ENCODE measurements at places on chromosomes 7 and 10.

- DNase-seq, result peak; percentile 58
Measured at GRCh38 chr7:16891338-16891737, 9.6 kb upstream of the AGR3 start.

- DNase-seq, result no peak
Measured at GRCh38 chr7:74083928-74084721, 521 bp downstream of the LIMK1 start.

- DNase-seq, result peak; percentile 88
Measured at GRCh38 chr7:67518580-67518979, 521.9 kb downstream of the TYW1 start.

- DNase-seq, result no peak
Measured at GRCh38 chr7:9657257-9657656, 1223.8 kb downstream of the NXPH1 start.

GRCh38 chr7:120079704-120080103 lies 193.3 kb upstream of the KCND2 start:
- DNase-seq, result no peak

DNA sequence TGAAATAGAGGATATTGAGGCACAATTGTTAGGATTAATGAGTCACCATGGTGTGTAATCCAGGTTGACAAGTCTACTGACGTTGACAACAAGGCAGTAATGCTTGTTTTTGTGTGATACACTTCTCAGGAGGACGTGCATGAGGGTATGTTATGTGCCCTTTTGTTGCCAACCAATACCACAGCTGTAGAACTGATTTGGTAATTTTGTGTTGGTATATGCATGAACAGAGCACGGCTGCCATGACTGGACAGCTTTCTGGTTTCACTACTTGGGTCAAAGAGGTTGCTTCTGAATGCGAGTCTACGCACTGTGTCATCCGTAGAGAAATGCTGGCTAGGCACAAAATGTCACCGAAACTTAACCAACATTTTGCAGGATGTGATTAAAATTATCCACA lies 32.9 kb downstream of the PHTF2 start:
- no peak for DNase-seq

DNA sequence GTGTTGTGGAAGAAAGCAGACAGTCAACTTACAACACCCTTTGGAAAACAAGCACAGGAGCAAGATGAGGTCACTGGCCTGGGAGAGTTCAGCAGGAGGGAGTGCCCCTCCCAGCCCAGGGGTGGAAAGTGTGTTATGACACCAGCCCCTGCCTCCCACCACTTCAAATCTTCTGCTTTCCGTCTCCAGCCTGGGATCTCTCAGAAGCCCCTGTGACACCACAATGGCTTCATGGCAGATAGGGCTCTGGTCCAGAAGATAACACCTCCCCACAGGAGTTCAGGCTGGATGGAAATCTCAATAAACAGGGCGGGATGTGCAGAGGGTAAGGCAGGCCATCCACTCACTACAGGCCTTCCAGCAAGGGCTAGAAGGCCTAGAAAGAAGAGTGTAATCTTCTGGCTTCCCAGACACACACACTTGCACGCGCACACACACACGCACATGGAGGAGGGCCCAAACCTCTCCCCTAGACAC lies 48.7 kb upstream of the ZMIZ1 start:
- DNase-seq, result no peak

DNA sequence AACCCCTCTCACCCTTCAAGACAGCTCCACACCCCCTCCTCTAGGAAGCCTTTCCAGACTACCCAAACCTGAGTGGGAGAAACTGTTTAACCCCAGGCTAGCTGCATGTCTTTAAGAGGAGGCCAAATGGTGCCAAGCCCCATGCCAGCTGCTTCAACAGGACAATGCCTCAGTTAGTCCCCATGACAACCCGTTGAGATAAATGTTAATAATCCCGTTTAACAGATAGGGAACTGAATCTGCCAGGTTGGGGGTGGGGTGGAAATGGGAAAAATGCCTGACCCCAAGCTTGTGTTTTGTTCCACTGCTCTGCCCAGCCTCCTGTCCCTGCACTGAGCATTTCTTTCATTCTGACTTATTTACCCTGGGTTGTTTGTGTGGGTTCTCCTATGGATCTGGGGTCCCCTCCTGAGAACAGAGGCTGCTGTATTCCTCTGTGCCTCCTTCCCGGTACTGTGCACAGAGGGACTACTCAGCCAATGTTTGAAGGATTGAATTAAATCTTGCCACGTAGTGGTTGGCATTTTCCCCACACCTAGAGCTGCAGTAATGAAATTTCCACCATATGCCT lies 452.6 kb upstream of the ZMIZ1 start:
- DNase-seq, result no peak

DNA sequence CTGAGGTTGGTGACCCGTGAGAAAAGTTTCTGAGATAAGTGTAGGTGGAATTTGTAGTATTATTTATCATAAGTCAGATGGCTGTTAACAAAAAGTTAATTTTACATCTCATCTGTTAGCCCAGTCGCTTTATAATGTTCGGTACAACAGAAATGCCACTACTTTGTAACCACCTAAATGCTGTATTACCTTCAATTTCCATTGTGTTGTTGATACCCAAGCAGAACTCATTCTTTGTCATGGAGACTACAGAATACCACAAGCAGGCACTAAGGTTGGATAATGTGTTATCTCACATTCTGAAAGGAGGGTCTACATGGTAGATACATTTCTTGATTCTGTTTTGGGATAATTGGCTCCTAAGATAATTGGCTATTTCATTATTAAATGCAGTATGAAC lies 249.8 kb upstream of the KAT6B start:
- no peak for DNase-seq

GRCh38 chr7:135186841-135187253 lies 16.3 kb upstream of the CYREN start:
- no peak for DNase-seq

DNA sequence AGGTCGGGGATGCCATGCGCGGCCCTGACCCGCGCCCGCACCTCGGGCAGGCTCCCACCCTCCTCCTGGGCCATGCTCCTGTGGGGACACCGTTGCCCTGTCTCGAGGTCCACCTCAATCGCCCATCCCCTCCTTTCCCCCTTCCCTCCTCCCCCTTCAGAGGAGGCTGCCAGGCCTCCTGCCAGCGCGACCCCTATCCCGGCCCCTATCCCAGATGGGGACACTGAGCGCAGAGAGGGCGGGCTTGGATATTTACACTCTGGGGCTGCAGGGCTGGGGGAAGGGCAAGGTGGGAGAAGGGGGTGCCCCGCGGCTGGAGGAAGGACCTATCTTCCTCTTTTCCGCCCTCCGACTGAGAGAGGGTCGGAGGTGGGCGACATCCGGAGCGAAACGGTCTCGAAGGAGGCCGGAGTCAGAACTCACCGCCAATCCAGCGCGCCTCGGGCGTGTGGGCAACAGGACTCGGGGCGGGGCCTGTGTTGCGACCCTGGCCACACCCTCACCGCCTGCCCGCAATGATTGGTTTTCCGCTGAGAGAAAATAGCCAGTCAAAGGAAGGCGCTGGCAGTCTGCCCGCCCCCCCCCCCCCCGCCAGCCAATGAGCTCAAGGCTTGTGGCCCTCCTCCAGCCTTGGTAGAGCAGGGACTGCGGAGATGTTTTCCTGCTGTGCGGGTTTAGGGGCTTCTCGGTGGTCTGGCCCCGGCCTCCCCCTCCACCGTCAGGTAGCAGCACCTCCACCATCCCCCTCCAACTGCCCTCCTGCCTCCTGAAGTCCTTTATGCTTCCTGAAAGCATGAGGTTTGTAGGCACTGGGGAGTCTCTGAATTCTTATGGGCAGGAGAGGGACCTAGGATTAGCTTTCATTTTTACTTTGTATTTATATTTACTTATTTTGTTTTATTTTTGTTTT lies at the start of gene METTL27:
TSS of gene METTL27 (minus strand) at position 450 of the 910 bp plus-strand sequence. CDS start at position 74, 376 bp downstream.
- peak; percentile 78 for DNase-seq

GRCh38 chr10:7192831-7193361 lies 217.9 kb downstream of the SFMBT2 start:
- DNase-seq, result no peak

- no peak for DNase-seq
Measured at GRCh38 chr7:69871213-69871885, 273.1 kb downstream of the AUTS2 start.

DNA sequence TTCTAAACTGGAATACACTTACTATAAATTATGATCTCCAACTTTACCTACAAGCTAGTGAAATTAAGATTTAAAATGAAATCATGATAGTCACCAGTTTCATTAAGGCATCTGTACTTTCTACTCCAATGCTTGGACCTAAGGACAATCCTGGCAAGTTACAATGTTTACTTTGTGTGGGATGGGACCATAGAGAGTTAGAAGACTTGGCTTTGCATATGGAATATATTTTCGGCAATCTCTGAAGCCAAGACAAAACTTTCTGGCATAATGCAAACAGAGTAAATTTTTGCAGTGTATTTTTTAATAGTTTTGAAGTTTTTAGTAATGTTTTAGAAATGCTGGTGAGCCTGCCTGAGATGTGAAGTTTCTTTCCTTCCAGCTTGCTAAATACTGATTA lies 248.9 kb downstream of the ABCA13 start:
- no peak for DNase-seq

DNA sequence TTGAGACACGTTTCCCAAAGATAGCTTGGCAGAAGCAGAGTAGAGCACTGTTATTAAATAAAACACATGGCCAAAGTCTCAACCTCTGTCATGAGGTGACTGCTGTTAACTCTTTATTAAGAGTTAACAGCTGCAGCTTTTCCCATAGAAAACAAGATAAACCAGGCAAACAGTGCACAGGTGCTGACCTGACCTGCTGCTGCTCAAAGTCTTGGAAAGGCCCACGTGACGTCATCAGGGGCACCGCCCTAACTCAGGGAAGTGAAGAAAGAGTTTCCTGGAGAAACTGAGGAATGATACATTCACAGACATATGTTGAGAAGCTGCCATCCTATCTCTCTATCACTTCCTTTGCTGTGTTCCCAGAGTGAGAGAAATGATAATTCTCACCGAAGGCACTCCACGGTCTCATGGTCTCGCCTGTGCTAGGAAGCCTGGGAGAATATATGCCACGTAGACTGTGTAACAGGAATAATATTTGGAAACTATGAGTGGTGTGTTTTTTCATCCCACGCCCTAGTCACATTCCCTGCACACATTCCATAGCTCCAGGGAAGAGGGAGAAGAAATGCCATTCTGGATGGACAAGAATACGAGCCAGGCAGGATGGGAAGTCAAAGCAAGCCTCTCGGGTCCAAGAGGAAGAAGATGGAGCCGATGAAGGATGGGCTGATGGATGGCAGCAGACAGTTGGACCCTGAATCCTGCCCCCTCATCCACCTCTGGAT lies 146.2 kb upstream of the NFE2L3 start:
- DNase-seq, result no peak

DNA sequence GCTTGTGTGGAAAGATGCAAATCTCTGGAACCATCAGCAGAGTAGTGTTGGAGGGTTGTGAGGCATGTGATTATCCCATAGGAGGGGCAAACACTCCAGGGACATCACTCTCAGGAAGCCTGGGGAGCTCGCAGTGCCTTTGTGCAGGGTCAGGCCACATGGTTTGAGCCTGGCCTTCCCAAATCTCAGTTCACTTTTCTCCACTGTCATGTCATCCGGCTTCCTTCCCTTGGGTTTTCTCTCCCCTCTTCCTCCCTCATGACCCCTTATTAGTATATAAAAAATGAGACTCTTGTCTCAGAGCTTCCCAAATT lies 20.4 kb downstream of the TSPAN14 start:
- DNase-seq, result no peak

GRCh38 chr7:25272265-25272664 lies 44.0 kb upstream of the NPVF start:
- DNase-seq, result no peak

DNA sequence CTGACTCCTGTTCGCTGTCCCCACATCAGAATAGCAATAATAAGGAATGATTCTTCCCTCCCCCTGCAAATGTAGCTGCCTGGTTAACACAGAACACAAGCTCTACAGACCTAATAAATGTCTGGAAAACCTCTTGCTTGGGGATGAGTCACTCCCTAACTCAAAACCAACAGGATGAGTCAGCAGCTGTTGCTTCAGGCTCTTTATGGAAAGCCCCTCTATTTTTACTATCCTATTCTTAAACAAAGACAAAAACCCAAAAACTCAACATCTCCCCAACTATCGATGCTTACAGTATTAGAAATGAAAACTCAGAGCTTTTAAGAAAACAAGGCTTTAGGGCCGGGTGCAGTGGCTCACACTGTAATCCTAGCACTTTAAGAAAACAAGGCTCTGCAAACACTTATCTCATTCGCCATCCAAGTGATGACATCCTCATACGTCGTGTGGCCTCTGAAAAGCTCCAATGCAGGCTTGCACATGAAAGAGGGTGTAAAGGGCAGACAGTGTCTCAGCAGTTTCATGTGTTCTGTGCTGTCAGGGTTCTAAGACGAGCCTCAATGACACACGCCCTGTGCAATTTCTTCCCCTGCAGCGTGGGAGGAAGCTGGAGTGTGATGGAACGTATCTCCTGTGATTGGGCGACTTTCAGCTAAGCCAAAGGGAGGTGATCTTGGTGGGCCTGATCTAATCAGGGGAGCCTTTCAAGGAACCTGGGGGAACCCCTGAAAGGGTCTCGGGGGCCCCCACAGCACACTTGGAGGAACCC lies 70.1 kb downstream of the AMZ1 start:
- DNase-seq, result no peak

DNA sequence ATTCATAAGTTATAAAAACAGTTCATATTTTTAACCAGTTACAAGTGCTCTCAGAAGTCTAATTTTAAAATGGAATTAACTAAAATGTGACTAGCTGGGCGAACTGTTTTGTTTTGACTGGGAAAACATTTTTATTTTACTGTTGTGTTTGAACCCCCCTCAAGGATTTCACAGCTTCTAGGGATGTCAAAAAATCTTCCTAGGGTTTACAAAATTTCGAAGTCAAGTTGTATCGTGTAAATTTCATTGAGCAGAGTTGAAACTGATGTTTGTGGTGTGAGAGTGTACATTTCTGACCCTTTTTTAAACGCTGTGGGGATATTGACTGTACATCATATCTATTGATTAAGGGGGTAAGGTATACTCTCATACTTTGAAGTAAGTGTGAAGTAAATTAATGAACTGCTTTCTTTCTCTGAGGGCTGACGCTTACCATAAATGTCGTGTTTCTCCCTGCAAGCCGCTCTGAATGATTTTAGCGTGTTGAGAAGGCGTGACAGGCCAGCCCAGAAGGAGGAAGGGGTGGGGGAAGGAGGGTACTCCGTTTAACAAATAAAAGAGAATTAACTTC lies 1.8 kb upstream of the SP8 start:
- DNase-seq, result no peak

- no peak for DNase-seq
Measured at GRCh38 chr7:47897831-47898230, 50.4 kb downstream of the PKD1L1 start.

GRCh38 chr7:73448609-73449008 lies 15.0 kb downstream of the FZD9 start:
- DNase-seq, result no peak

DNA sequence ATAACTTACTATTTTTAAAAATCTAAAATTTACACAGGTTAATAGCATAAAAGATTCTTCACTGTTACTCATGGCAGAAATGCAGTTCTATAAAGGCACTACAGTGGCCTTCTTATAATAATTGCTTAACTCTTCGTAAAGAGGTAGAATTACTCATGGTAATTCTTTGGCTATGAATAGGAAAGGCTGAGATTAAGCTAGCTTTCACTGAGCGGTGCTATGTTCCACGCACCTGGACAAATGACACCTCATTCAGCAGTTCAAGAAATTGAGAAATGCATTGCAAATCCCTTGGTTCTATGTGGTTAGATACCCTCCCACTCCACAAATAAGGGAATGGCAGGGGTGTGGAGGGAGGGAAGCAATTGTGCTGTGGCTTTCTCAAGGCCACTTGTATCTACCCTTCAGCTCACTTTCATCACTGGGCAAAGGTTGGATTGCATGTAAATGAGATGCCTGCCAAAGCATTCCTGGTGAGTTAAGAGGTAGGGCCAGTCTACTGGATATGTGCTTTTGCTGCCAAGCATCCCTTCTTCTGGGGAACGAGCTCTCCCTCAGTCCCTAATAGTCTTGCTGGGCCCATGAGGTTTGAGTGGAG lies 210.9 kb downstream of the TEX36 start:
- DNase-seq, result no peak
